Lower lobe of right lung (tissue), 2 donors: ENCODE measurements at places on chromosomes 6 and 20. TPM values are rescaled to one million over a fixed set of nuclear protein-coding genes. Genes with fewer than 3 reads are reported as not detected.

Gene HLA-DQB2
- 74.8 TPM for total RNA-seq

Gene OR2B6
- not detected for total RNA-seq

Gene MATN4
- total RNA-seq, result not detected

Gene RAET1L
- not detected for total RNA-seq

Gene ELMO2
- total RNA-seq, result 61.9 TPM

Gene THBD
- 77.6 TPM for total RNA-seq

Gene IL20RA
- 10.9 TPM for total RNA-seq

Gene CTCFL
- not detected for total RNA-seq
